ENCODE measurements at places on chromosomes 4 and X.

DNA sequence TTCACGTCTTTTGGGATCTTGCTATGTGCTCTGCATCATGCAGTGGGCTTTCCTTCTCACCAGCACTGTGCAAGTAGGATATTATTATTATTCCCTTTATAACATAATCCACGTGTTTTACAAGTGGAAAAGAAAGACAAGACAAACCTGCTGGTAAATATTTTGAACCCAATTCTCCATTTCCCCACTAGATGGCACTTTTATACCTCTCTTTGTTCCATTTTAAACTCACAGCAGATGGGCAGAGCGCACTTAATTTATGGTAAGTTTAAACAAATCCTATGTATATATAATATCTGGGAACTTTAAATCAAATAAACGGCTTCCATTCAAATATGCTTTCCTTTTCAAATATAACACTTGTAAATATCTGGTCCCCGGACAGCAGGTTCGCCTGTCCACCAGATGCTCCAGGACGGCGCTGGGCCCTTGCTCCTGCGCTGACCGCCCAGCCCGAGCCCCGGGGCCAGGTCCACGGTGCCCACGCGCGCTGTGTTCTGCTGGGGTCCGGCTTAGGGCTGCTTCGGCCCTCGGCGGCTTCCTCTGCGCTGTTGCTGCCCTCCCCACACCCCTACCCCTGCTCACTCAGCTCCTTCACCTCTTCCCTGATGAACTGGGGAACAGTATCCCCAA is 31.1 kb downstream of the F11 start:
- peak; percentile 61 for DNase-seq

DNA sequence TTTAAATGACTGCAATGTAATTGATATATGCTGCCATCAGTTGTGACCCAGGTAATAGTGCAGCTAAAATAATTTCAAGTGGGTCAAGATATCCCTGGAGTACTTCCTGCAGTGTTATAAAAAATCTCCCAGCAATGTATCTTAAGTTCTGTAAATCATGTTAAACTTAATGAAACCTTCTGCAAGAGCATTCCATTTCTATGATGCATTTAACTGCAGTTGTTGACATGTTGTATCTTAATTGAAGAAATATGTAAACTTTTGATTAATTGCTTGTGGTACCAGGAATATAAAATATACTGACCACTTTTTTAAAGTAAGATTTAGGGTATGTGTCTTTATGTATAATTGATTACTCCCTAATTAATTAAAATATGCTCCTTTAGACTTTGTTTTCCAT is 213.6 kb downstream of the AFF2 start:
- DNase-seq = peak; percentile 27

DNA sequence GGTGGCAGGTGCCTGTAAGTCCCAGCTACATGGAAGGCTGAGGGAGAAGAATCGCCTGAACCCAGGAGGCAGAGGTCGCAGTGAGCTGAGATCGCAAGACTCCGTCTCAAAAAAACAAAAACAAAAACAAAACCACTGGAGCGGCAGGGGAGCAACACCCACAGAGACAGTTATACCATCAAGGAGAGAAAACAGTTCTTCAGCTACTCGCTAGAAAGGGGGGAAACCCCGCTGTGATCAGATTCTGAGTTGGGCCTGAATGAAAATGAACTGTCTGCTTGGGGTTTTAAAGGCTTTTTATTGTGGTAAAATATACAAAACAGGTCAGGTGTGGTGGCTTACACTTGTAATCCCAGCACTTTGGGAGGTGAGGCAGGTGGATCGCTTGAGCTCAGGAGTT is 16.8 kb upstream of the IRAK1 start:
- DNase-seq = no peak

DNA sequence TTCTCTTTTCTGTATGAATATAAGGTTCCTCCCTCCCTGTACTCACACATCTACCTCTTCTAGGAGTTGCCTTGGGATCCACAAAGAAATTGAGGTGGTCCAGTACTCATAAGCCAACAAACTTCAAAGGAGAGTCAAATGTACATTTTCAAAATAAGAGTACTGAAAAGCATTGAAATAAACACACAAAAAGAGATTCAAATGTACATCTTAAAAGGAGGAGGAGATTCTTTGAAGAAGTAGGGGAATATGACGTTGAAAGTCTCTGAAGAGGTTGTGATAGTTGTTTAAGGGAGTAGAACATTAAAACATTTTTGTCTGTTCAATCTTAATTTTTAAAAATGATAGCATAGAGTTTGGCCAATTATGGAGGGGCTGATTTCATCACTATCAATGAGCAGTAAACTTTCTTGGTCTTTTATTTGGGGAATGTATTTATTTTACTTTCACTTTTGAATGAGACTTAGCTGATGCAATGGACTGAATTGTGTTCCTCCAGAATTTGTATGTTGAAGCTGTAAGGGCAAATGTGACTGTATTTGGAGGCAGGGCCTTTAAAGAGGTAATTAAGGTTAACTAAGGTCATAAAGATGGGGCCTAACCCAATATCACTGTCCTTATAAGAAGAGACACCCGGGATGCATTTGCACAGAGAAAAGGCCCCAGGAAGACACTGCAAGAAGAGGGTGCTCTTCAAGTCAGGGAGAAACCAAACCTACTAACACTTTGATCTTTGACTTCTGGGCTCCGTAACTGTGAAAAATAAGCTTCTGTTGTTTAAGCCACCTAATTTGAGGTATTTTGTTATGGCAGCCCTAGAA is 226.3 kb upstream of the PGRMC2 start:
- DNase-seq = no peak

DNA sequence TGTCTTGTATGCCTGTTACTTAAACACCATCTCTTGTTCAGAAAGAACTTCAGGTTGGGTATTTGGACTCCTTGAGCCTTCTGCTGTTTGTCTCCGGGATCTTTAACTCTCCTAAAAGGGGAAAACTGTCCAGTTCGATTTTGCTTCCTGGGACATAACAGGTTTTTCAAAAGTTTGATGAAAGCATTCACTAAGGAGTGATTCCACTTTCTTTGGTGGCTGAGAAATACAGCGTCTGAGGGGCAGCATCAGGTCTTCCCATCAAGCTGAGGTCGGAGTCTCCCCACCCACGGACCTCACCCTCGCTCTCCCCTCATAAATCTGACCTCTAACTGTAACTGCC is 1.4 kb downstream of the AFAP1 start:
- no peak for DNase-seq

GRCh38 chr4:166202991-166203390 is 330.0 kb downstream of the TLL1 start:
- no peak for DNase-seq

- no peak for DNase-seq
Observed at GRCh38 chrX:42195506-42195905, 272.2 kb upstream of the CASK start.

GRCh38 chr4:75675004-75675531 is 1.9 kb upstream of the G3BP2 start:
- no peak for DNase-seq

- DNase-seq = peak; percentile 25
Observed at GRCh38 chr4:106707776-106708463, 328.2 kb downstream of the DKK2 start.

GRCh38 chr4:95764961-95765360 is 74.9 kb upstream of the PDHA2 start:
- no peak for DNase-seq

GRCh38 chr4:7365462-7366179 is 69.1 kb downstream of the PSAPL1 start:
- no peak for DNase-seq

DNA sequence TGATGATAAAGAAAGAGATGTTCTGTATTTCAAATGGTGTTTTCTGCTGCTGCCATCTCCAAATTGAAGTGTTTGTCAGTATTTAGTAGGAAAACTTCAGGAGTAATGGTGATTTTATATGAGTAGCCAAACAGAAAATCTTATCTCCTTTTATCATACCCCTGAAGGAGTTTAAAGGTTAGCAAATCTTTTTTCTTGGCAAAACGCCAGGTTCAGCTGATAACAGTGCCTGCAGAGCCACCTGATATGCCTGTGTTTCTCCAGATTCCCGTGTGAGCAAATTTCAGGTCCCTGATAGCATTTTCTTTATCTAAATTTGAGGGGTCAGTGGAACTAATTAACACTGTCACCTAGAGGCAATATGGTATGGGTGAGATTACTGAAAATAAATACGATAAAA is 65.8 kb upstream of the ETNPPL start:
- no peak for DNase-seq

DNA sequence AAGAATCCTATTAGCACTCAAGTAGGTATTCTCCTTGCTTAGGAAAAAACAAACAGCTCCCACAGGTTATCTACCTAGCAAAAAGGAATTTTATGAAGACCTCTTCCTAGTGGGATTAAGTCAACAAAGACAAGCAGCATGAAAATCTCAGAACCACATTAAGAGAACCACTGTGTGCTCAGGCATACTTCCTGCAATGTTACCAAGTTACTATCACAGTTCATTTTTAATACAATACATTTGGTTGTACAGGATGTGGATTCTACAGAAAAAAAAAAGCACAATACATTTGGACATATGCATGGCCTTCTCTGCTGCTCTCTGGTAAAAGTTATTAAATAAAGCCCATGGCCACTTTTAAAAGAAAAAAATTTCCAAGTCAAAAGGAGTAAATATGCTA is 193.7 kb downstream of the PPP3CA start:
- no peak for DNase-seq

GRCh38 chr4:82524570-82525152 is 37.1 kb downstream of the TMEM150C start:
- peak; percentile 16 for DNase-seq

DNA sequence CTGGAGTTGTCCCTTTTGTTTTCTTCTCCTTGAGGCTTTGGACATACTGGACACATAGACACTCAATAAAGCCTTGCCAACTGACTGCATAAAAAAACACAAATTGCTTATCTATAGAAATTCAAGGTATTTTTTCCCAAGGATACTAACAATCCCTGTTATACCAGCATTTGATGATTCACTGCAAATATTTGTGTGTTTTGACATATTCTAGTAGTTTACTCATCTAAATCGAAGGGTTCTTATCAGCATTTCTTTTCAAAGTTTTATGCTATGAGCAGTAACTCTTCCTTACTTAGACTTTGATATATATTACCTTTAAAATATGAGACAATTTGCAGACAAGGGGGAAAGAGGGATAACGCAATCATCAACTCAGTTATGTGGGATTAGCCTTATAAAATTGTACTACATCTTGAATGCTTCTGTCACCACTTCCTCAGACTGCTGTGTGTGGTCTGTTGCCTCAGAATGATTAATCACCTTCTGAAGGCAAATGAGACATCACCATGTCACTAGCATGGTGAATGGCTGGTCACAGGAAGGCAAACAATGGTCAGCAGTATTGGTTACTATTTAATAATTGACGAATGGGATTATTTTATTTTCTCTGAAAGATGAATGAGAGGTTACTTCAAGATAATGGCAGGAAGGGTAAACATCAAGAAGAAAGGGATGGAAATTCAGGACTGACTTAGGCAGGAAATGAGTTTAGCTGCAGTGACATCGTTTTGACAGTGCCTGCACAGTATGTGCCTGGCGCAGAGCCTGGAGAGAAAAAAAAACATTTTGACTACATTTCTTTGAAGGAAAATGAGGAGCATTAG is 544.3 kb upstream of the CNKSR2 start:
- DNase-seq = peak; percentile 79

DNA sequence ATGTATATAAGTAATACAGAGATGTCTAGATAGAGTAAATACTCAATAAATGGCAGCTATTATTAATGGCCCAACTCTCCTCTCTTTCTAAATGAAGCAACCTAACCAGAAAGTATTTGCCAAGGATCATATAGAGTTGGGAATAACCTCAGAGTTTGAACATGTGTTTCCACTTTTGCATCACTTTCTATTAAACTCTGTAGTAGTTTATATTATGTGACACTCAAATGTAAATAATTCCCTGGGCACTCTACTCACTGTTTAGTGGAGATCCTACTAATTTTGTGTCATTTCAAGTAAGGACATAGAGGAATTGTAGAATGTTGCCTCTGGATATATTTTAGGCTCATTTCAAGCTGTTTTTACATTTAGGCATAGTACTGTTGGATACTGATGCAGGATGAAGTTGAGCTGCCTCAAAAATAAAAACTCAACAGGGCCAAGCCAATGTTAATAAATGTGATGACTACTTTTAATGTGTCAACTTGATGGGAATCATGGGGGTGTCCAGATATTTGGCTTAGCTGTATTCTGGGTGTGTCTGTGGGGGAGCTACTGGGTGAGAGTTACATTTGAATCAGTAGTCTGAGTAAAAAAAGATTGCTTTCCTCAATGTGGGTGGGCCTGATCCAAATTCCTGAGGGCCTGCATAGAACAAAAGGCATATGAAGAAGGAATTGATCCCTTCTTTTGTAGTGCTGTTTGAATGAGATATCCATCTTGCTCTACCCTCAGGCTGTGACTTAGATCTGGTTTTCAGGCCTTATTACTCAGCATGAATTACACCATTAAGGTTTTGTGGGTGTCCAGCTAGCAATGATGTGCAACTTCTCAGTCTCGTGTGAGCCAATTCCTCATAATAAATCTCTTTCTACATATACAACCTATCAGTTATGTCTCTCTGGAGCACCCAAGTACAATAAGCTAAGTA is 1368.2 kb downstream of the STIM2 start:
- peak; percentile 79 for DNase-seq

- peak; percentile 23 for DNase-seq
Observed at GRCh38 chrX:54066841-54067240, 22.6 kb upstream of the PHF8 start.

DNA sequence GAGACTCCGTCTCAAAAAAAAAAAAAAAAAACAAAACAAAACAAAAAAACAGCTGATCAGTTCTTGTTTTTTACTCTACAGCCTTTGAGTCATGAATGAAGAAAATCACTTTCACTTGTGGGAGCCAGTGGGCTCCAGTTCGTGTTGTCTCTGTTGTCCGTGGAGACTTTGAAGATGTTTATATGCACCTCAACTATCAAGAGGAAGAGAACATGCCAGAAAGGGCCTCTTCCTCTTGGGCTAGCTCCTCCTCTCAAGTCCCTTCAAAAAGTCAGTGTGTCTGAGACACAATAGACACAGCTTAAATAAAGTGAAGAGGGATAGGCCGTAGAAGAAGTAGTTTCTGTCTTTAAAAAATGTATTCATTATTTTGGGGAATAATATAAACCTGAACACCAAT is 182.7 kb downstream of the KDR start:
- no peak for DNase-seq

DNA sequence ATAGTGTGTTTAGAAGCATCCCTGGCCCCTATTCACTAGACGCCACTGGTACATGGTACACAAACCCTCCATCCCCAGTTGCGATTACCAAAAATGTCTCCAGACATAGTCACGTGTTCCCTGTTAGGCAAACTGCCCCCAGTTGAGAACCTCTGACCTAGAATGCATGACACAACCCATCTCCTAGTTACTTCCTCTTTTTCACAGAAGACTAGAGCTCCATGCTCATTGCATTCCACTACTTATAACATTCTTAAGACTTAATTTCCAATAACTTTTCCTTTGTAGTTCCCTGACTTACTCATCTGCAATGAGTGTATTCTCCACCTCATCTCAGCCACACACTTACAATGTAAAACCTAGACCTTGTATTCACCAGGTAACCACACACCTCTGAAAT is 68.6 kb downstream of the PRSS12 start:
- DNase-seq = no peak
